ENCODE measurements at places on chromosomes 2 and 18.

DNA sequence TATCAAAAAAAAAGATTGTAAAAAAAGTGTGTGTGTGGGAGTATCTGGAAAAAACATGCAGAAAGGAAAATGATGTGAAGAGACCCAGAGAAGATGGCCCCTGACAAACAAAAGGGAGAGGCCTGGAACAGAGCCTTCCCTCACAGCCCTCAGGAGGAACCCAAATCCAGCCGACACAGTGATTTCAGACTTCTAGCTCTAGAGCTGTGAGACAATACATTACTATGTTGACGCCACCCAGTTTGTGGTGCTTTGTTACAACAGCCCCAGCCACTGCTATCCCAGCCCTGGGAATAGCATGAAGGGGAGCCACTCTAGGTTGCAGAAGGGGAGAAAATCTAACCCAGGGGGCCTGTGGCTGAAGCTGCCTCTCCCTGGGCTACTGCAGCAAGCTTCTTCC is 59.0 kb upstream of the ZBTB7C start:
- no peak for DNase-seq

GRCh38 chr2:149314687-149315086 is 15.7 kb upstream of the LYPD6 start:
- DNase-seq, result no peak

DNA sequence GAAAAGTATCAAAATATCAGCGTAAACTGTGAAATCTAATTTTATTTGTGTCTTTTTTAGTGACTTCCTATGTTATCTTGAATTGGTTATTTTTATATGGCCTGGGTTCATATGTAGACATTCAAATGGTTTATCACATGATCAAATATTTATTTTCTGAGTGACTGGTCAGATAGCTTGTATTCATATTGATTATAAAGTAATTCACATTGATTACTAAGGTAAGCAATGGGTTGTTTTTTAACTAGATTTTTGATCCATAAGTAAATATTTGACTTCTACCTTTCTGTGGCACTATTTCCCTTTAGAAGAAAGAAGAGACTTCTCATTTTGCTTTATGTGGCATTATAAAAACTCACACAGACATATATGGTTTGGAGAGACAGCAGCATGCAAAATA is 260.5 kb downstream of the TCF4 start:
- DNase-seq, result no peak

DNA sequence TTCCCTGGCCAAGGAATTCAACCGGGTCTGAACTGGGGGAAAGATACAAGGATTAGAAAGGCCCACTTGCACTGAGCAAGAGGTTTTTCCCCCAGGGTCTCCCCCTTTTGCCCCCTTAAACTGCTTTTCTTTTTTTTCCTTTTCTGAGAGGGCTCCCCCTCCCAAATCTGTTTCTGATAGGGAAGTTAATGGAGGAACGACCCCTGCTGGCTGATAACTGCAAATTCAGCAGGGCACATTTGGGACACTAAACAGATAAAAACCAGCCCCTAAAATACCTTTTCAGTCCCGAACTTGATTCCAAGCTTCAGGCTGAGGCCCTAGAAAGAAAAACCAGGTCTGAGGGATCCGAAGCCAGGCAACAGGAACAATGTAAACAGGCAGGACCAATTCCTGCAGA is 1012.4 kb upstream of the CRIM1 start:
- no peak for DNase-seq

DNA sequence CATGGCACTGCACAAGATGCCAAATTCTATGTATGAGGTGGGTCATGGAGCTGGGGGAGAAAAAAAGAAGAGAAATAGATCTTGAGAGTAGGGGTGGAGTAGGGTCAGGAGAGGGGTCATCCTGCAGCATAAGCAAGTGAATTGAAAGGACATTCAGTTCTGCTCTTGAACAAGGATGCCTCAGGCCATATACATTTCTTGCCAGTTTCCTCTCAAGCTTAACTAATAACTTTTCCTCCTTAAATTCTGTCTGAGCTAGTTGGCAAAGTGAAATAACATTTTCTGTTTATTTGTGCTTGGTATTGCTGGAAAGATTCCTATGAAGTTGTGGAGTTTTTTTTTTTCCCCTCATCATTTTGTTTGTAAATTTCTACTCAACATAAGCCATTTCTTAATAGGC is 99.0 kb upstream of the LTBP1 start:
- DNase-seq, result no peak

DNA sequence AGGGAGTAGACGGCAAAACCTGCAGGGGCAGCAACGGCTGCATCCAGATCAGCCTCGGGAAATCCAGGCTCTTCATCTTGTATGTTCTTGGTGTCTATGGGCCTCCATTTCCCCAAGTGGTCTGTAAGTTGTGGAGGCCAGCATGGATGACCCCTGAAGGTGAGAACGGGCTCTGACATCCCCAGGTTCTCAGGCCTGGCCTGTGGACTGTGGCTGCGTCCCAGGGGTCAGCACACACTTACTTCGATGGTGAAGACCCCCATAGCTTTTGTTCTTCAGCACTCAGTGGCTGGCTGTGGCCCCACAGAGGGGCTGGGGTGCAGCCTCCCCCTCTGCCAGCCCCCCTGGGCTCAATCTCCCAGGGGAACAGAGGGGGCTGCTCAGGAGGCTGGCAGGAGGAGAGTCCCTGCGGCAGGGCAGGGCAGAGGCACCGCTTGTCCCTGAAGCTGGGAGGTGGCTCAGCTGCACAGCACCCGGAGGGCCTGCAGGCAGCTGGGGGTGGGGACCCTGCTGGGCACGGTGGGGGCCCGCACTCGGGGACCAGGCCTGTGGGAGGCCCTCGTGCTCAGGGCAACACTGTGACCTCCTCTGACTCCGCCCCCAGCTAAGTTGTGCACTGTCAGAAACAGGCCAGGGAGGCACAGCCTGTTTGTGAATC is 3.8 kb downstream of the SLC66A3 start:
- no peak for DNase-seq

DNA sequence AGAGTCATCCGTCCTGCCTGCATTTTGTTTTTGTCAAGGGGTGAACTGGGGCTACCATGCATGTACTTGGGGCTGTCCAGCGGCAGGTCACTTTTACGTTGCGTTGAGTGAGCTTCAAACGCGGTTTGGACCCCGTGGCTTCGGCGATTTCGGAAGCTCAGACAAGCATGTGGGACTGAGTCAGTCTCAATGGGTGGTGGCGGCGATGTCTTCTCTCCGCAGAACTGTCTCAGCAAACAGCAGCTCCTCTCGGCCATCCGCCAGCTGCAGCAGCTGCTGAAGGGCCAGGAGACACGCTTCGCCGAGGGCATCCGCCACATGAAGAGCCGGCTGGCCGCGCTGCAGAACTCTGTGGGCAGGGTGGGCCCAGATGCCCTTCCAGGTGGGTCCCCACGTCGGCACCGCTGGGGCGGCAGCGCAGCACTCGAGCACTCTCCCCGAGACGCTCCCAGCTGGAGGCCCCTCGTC is 21.3 kb downstream of the FBLN7 start:
- DNase-seq, result no peak

- DNase-seq, result no peak
These were observed 84.4 kb upstream of the NARS1 start for GRCh38 chr18:57705832-57706595.

- no peak for DNase-seq
These were observed 12.7 kb downstream of the DGUOK start for GRCh38 chr2:73939419-73939818.

DNA sequence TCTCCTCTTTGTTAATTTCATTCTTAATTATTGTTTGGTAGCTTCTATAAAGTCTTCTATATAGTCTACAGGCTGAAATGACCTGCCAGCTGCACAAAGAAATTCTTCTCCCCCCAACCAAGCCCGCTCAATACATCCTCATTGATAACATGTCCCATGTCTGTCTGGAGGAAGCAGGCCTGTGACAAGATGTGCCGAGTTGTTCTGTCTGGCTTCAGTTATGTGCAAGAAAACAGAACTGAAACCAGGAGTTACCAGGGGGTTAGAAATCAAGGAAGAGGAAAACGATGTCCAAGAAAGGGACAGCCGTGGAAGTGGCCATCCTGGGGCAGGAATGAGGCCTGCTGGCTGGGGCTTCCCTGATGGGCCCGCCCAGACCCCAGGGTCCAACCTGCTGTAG is 57.6 kb downstream of the MTCL1 start:
- DNase-seq, result no peak

GRCh38 chr18:25231327-25231691 is 120.7 kb downstream of the ZNF521 start:
- DNase-seq, result no peak

GRCh38 chr2:118351796-118352195 is 263.5 kb downstream of the INSIG2 start:
- DNase-seq, result no peak

GRCh38 chr2:72220170-72220569 is 72.5 kb upstream of the CYP26B1 start:
- DNase-seq, result no peak

- DNase-seq, result no peak
These were observed 405.0 kb downstream of the XIRP2 start for GRCh38 chr2:167293172-167293781.

DNA sequence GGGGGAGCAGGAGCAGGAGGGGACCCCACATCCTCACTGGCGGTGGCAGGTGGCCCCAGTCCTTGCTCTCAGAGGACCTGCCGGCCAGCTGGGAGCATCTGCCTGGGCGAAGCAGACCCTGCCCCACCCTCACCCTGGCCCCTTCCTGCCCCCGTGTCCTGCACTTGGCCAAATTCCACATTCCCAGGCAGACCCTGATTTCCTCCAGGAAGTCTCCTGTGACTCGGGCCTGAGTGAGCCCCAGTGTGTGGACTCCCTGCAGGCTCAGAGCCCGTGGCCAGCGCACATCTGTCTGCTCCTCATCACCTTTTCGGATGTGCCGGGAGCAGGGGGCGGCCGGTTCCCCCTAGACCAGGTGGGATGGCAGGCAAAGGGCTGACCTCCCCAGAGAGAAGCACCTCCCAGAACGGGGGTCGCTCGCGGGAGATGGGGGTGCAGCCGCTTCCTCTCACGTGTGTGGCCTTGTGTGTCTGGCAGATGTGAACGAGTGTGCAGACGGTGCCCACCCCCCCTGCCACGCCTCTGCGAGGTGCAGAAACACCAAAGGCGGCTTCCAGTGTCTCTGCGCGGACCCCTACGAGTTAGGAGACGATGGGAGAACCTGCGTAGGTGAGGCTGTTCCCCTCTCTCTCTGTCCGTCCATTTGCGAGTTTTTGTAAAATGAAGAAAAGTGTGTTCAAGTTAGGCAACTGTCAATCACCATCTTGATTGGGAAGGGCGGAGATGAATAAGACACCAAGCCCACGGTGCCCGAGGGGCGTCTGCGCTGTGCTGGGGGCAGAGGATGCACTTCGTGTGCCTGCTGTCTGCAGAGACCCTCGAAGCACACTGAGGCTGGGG is 90.4 kb downstream of the TPO start:
- DNase-seq, result no peak

GRCh38 chr18:53952700-53953099 is 271.8 kb downstream of the MBD2 start:
- DNase-seq, result no peak

- no peak for DNase-seq
These were observed 781.1 kb upstream of the FSHR start for GRCh38 chr2:49935449-49935848.

GRCh38 chr18:32358529-32358928 is 112.2 kb downstream of the GAREM1 start:
- no peak for DNase-seq

- DNase-seq, result no peak
These were observed 154.0 kb downstream of the GPD2 start for GRCh38 chr2:156590085-156590739.

DNA sequence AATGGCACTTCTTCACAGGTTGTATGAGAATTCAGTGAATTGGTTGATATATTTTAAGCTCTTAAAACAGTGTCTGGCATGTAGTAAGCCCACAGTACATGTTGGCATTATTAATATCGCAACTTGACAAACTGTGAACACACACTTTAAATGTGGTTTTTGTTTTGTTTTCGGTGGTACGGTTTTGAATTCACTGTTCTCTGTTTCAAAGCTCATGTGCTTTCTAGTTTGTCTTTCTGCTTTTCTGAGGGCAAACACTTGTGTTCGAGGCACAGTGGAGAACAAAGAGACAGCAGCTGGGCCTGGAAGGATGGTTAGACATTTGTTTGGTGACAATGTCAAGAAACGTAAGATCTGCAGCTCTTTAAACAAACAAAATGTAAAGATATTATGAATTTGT is 276.5 kb upstream of the MC4R start:
- no peak for DNase-seq

DNA sequence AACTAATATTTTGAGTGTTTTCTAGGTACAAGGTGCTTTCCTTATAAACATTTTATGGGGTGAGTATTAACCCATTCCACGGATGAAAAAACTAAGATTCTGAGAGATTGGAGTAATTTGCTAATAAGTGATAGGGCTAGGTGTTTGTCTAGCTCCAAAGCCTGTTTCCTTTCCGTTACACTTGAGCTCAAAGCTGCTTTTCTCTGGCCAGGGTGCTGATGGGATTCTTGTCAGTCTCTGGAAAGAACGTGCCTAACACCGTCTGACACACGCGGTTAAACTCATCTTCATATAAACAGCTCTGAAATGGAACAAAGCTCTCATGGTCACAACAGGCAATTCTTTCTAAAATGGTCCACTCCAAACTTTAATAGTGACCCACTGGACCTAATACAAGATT is 2.0 kb upstream of the ANKRD29 start:
- no peak for DNase-seq

DNA sequence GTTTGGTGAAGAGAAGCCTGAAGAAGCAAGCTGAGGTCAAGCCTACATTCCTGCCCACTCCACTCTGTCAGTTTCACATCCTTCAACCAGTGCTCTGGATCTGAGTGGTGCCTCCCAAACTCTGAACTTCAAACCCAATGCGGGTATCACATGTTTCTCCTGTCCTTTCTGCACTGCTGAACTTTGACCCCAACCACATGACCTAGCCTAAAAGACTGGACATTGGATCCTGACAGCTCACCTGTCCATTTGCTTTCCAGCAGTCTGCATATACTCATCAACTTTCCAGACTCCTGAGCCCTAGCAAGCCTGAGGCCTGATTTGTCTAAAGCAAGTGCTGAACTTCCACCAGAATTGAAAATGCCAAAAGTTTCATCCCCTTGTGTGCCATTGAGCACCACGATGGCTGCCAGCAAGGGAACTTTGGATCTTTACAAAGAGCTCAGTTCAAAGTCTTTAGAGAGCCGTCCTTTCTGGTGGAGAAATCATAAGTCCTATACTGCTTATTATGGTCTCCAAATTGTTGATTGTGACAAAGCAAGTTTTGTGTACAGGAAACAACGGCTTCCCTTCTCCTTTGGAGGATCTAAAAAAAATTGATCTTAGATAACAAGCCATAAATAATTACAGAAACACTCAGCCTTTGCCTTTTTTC is 37.6 kb upstream of the ITGA6 start:
- no peak for DNase-seq

DNA sequence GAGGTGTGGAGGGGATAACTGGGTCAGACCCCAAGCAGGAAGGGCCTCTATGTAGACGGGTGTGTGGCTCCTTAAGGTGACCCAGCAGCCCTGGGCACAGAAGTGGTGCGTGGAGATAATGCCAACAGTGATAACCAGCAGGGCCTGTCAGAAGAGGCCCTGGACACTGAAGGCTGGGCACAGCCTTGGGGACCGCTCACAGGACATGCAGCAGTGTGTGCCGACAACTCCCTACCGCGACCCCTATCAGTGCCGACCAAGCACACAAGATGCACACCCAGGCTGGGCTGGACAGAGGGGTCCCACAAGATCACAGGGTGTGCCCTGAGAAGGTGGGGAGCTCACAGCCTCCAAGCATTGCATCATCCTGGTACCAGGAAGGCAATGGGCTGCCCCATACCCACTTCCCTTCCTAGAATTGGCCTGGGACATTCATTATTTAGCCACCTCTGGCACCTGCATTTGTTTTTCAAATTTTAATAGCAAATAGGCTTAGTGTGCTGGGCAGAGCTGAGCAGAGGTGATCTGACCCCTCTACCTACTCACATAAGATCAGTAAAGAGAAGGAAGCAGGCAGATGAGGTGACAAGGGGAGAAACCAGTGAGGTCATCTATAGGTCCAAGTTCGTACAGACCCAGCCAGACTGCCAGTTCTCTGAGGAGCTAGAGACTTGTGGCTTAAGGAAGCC is 55.2 kb downstream of the BCL11A start:
- no peak for DNase-seq
